ENCODE measurements at places on chromosomes 2 and 18.

DNA sequence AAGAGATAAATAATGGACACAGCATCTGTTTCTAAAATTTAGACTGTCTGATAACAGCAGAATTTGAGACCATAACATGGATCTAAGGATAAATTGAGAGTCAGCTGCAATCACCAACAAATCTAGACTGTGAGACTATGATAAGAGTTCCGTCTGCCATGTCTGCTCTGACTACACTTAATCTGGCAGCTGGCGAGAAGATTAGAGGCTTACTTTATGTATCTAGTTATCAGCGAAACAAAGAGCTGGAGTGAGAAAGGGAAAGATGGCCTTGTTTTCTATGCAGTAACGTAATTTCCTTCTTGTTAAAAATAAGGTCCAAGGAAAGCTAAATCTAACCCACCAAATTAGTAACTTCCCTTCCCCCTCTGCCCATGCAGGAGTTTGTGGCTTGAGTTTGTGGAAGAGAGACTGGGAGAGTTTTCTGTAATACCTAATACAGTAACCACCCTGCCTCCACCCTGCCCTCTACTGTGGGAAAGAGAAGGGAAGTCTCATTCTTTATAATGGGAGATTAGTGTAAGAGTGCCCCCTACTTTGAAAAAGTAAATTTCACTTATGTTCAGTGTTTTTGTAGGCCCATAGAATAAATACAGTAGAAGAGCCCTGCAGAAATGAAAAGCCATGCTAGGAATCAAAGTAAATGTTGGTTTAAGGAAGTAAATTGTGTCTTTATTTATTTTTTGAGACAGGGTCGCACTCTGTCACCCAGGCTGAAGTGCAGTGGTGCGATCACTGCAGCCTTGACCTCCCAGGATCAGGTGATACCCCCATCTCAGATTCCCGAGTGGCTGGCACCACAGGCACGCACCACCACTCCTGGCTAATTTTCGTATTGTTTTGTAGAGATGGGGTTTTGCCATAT is 27.5 kb downstream of the EML4 start:
- DNase-seq = peak; percentile 34

- DNase-seq = no peak
Measured at GRCh38 chr18:79766308-79766707, 31.4 kb upstream of the KCNG2 start.

DNA sequence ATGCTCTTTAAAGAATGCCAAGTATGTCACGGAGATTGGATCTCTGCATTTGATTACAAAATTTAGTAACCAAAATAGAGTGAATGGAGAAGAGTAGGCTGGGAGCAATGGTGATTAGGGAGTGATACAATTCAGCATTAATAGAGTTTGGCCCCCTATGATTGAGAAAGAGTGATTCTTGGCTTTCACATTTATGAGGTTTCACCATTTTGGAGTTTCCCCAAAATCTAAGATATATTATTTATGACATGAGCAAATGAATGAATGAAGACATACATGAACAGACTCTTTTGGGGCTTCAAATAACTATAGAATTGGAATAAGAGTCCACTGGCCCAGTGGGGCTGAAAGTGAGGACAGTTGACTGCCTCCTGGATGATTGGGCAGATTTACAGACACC is 255.2 kb downstream of the LPIN1 start:
- DNase-seq = no peak

DNA sequence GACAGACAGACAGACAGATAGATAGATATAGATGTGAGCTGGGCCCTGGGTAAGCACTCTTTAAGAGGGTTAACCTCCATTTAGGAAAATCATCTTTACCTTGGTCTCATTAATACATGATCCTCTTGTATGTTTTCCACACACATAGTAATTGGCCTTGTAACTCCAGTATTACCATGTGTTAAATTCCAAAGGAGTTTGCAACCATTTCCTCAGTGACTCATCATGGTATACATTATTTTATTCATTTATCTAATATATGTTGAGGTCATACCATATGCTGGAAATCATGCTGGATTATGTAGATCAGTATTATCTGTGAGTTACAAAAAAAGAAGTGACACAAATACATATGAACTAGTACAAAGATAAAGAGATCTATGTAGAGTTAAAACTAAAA is 504.3 kb downstream of the DCC start:
- no peak for DNase-seq

DNA sequence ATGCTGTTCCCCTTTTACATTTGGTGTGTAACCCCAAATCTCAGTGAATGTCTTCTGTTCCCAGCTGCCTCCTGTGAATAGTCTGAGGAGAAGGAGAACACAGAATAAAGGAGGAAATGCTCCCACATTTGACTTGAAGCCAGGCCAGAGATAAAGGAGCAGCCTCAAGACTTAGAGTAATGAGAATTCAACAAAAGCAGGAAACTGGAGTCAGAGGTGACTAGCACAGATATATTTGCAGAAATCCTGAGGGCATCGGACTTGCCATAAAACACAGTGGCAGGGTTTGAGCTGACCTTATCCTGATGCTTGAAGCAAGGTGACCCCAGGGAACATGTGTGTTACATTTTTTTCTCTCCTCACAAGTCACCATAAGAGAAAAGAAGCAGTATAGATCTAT is 291.4 kb upstream of the RND3 start:
- no peak for DNase-seq

GRCh38 chr2:131493199-131493968 is 1.2 kb upstream of the MZT2A start:
- no peak for DNase-seq

GRCh38 chr2:40317761-40318160 is 134.1 kb downstream of the SLC8A1 start:
- no peak for DNase-seq

All from activated CD4-positive, alpha-beta T cell treated with anti-CD3 and anti-CD28 coated beads, Interleukin-2, amount 50 U/mL, for 4 hours (primary cell).